ENCODE measurements at places on chromosomes 7 and 10.

DNA sequence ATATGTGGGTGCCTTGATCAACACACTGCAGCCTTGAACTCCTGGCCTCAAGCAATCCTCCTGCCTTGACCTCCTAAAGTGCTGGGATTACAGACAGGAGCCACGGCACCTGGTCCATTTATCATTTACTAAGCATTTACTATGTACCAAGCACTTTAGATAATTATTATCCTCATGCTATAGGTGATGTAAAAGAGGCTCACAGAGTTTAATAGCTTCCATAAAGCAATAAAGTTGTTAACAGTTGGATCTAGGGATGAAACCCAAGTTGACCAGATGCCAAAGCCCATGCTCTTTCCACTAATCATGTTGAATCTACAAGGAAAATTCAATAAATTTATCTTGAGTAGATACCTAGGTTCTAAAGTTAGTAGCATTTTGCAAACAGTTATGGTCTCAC is 5.0 kb downstream of the NAPEPLD start:
- DNase-seq, result no peak

DNA sequence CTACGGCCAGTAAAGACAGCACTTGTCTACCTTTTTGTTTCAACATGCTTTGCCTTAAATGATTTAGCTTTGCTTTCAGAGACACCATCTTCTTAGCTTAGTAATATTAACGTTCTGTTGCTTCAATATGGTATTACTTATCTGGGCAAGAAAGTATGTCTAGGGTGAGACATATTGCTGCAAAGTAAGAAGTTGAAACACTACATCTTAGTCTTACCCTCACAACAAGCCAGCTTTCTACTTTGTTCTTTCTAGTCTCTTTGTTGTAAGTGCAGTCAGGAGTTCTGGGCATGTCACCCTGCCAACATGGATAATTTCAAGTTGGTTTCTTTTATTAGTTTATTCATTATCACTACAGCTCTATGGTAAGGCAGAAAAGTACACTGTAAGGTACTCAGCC is 122.7 kb upstream of the DNAJB12 start:
- DNase-seq, result no peak

DNA sequence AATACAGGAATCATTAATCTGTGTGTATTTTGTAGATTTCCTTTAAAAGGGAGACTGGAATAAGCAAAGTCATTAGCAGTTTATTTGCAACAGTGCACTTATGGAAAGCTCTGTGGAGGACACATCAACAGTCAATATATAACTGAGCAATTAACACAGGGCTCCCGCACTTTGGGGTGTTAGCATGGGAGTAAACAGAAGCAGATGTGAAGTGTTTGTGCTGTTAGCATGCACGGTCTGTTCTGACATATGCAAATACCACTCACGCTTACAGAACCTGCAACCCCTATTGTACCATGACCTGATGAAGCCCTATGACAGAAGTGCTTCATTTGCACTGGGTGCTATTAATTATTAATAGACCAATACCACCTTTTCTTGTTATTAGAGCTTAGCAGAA is 118.9 kb downstream of the PPP1R3A start:
- DNase-seq, result no peak

DNA sequence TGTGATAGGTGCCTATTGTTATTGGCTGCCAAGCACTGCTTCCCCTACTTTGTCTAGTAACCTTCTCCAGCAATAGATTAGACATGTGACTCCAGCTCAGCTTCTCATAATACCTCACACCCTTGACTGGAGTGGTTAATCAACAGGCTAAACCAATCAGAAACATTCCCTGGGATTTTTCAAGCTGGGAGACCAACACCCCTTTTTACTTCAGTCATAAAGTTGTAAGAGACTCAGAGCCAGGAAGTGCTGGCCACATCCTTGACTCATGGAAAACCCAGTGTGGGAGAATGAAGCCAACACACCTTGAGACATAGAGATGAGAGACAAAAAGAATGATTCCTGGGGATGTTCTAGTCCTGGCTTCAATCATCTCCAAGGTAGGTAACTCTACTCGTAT is 62.6 kb upstream of the HECTD2 start:
- DNase-seq, result no peak

DNA sequence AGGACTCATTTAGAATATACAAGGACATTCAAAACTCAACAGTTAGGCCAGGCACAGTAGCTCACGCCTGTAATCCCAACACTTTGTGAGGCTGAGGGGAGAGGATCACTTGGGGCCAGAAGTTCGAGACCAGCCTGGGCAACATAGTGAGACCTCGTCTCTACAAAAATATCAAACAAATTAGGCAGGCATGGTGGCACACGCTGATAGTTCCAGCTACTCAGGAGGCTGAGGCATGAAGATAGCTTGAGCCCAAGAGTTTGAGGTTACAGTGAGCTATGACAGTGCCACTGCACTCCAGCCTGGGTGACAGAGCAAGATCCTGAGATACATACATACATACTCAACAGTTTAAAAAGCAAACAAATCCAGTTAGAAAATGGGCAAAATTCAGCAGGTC is 44.9 kb downstream of the GNA12 start:
- peak; percentile 54 for DNase-seq

DNA sequence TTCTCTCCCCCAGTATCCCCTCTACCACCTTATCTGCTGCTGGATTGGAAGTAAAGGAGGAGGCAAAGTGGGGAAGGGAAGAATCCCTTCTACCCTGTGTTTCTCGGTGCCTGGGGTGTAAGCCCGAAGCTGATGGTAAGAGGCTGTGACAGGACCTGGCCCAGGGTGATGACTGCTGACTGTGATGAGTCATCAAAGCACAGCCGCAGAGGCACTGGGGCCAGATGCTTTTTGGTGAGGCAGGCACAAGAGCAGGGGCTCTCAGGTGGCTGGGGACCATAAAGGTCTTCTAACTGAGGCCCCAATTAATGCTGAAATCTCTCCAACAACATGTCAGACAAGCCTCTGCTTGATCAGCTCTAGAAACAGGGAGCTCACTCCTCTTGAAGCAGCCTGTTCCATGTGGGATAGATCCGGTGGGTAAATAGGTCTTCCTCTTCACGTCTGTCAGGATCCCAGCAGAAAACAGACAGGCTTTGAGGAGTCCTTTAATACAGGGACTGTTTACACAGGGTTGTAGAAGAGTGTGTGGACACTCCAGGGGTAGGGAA is 86.1 kb upstream of the PCBD1 start:
- DNase-seq, result no peak

DNA sequence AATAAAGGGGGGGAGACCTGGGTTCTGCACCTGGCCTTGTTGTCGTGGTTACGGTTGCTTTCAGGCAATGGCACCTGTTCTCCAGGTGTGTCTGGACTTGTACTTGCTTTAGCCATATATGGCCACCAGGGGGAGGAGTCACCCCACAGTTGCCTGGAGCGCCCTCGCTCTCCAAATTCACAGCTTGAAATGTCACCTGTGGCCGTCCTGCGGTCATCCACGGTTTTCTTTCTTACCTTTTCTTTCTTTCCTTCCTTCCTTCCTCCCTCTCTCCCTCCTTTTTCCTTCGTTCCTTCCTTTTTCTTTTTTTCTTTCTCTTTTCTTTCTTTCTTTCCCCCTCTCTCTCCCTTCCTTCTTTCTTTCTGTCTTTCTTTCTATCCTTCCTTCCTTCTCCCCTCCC is 157.2 kb upstream of the ZNF92 start:
- no peak for DNase-seq

- DNase-seq, result no peak
Measured at GRCh38 chr10:100683545-100684300, 61.7 kb upstream of the PAX2 start.

- DNase-seq, result no peak
Measured at GRCh38 chr7:65744406-65744805, 128.5 kb upstream of the VKORC1L1 start.

- peak; percentile 54 for DNase-seq
Measured at GRCh38 chr7:45580053-45580872, 6.1 kb downstream of the ADCY1 start.

DNA sequence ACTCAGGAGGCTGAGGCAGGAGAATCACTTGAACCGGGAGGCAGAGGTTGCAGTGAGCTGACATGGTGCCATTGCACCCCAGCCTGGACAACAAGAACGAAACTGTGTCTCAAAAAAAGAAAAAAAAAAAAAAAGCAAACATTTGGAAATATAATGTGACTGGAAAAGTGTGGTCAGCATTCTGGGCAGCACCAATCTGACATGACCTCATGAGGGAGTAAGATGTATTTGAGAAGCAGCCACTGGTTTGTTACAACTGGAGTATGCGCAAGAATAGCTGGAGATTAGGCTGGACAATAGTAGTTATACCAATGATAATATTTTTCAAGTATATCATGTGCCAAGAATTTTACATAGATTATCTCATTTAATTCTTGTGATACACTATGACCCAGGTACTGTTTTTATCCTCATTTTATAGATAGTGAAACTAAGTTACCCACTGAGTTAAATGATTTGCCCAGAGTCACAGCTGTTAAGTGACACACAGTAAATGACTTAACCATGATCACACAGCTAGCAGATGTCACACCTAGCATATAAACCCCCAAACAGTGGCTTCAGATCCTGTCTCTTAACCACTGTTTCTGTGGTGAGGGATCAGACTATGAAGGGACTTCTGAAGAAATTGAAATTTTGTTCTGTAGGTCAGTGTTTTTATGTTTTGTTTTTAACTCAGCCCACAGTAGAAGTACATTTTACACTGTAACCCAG is 11.1 kb downstream of the MCU start:
- no peak for DNase-seq

DNA sequence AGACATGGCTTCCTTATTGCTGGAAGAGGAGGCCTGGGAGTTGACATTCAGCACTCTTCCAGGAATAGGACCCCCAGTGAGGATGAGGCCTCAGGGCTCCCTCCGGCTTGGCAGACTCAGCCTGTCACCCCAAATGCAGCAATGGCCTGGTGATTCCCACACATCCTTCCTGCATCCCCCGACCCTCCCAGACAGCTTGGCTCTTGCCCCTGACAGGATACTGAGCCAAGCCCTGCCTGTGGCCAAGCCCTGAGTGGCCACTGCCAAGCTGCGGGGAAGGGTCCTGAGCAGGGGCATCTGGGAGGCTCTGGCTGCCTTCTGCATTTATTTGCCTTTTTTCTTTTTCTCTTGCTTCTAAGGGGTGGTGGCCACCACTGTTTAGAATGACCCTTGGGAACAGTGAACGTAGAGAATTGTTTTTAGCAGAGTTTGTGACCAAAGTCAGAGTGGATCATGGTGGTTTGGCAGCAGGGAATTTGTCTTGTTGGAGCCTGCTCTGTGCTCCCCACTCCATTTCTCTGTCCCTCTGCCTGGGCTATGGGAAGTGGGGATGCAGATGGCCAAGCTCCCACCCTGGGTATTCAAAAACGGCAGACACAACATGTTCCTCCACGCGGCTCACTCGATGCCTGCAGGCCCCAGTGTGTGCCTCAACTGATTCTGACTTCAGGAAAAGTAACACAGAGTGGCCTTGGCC is 4.3 kb downstream of the PGAM2 start:
- peak; percentile 70 for DNase-seq

DNA sequence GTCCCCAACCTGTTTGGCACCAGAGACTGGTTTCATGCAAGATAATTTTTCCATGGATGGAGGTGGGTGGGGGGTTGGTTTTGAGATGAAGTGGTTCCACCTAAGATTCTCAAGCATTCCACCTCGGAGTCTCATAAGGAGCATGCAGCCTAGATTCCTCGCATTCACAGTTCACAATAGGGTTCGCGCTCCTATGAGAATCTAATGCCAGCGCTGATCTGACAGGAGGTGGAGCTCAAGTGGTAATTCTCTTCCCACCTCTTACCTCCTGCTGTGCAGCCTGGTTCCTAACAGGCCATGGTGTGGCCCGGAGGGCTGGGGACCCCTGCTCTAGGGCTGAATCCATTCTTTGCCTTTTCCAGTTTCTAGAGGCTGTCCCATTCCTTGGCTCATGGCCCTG is 19.1 kb upstream of the CDK1 start:
- DNase-seq, result no peak

- no peak for DNase-seq
Measured at GRCh38 chr10:113609704-113610108, 54.1 kb downstream of the NRAP start.

GRCh38 chr7:13077466-13077865 is 390.0 kb downstream of the ARL4A start:
- DNase-seq, result no peak

DNA sequence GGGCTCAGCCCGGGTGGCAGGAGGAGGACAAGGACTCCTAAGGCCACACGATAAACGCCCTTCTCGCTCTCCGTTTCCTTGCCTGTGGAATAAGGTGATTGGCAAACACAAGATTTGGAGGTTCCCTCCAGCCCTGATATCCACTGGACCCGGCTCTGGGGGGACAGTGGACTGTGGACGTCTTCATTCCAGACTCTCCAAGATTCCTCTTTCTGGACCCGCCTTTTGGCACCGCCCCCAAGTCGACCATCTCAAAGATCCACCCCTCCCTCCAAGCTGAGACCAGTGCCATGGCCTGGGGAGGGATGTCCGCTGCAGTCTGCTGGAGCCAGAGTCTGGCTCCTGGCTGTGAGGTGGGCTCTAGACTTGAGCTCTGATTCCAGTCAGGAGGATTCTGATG is 23.6 kb downstream of the ZNF783 start:
- no peak for DNase-seq

DNA sequence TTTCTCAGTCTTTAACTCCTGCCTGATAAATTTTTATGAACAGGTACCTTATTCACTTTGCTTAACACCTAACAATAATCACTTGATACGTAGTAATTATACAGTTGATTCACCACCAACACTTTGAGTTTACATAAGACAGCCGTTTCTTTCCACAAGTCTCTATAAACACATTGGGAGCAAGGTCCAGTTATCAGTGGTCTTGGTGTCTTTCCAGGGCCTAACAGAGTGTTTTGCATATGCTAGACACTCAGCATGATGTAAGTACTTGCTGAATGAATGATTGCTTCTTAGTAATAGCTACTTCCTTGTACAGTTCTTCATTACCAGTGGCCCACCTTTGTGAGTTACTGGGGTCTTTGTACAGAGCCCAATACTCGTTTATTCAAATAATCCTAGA is 6.4 kb downstream of the CLDN12 start:
- DNase-seq, result no peak

DNA sequence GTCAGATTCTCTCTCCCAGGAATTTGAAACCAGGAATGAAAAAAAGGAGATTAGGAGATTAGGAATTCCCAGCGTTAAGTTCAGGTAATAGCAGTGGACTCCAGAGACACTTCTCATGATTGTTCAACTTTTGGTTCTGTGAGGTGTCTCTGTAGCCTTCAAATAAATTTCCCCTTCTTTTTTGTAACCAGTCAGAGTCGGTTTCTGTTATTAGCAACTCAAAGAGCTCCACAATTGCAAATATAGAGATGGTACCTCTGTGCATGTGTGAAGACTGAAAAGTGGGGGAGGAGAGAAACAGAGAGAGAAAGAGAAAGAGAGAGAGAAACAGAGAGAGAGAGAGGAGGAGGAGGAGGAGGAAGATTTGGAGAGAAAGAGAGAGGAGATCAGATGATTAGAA is 112.8 kb upstream of the STEAP1B start:
- no peak for DNase-seq

- no peak for DNase-seq
Measured at GRCh38 chr7:44846816-44847508, 925 bp downstream of the H2AZ2 start.

DNA sequence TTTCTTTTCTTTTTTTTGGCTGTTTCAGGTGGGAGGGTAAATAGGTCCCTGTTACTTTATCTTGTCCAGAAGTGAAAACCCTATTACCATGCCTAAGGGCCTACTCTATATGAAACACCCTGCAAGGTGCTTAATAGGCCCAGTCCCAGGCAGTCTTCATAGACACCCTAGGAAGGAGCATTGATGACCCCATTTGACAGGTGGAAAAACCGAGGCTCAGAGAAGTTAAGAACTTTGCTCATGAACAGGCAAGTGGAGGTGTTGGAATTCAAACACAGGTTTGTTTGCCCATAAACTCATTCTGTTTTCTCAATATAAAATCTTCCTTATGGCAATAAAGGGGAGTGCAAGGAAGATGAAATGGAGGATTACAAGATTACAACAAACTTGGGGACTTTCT is 115.8 kb downstream of the ARHGAP22 start:
- DNase-seq, result no peak

Data from coronary artery (tissue), 2 donors.